Fibroblast of upper back skin (primary cell): ENCODE measurements at places on chromosomes 7 and 10.
A peak's percentile ranks its signal among the peaks of the same experiment; 100 is the strongest.

GRCh38 chr7:143418681-143419458 lies 10.2 kb upstream of the EPHA1 start:
- peak; percentile 8 for DNase-seq

DNA sequence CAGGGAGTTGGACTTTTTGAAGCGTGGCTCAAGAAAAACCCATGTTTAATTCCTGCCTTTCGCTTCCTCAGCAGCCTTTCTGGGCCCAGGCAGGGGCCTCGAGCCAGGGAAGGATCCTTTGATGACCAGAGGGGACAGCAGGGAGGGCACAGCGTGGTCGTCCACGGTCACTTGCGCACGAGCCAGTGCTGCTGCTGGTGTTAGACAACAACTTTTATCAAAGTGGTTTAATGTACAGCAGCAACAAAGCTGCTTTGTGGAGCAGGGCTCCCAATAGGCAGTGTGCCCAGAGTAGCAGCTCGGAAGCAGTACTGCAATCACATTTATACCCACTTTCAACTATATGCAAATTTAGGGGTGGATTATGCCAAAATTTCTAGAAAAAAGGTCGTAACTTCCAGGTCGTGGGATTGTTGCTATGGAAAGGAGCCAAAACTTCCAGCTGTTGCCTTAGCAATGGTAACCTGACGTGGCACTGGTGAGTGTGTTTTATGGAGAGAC lies 6.1 kb downstream of the GIMAP1 start:
- no peak for DNase-seq

- no peak for DNase-seq
Measured at GRCh38 chr7:129095258-129095657, 40.3 kb upstream of the TNPO3 start.

GRCh38 chr7:94908323-94909178 lies 1.2 kb downstream of the PPP1R9A start:
- DNase-seq: peak; percentile 4

DNA sequence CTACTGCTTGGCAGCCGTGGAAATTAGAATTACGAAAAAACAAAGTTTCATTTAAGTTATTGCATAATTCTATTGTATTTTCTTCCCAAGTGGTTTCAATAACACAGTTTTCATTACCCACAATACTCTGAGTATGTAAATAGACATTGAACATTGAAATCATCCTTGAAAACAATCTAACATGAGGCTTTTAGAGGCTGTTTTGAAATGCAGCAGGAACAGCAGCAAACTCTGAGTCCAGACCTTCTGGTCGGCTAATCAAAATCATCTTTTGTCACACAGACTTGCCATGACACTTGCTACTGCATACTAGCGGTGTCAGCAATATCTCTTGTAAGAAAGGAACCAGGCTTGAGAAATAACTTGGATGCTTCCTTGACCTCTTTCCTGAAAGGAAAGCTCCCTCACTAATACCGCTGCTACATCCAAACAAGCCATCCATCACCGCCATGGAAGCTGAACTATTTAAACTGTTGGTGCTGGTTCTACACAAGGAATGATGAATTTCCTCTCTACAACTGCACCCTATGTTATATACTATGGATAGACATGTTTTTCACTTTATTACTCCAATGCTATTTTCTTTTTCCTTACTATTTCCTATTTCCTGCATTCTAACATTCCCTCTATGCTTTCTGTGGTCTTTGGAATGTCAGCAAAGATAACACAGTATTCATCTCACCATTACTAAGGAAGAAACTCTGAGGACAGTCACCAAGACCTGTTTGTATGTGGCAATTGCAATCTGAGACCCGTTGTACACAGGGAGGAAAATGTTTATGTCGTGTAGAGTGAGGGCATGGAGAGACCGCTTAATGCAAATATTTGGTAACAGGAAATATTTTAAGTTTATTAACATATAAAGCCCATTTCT lies 130.8 kb downstream of the ITGA8 start:
- peak; percentile 38 for DNase-seq

- peak; percentile 38 for DNase-seq
Measured at GRCh38 chr10:104099269-104099668, 13.6 kb upstream of the COL17A1 start.
